ENCODE measurements at places on chromosomes 3 and 15.

DNA sequence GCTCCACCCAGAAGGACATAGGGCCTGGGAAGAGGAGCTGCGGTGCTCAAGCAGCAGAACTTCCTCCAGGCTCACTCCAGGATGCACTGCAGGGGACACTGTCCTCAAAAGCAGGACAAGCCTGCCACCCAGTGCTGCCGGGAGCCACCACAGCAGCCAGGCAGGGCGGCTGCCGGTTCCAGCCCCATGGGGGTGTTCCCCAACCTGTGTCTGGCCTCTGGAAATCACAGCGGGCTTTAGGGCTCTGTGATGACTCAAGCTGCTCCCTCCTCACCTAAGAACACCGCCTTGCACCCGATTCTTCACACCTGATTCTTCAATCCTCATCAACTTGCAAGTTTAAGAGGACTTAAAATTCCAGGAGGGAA is 71.9 kb upstream of the SLC6A11 start:
- DNase-seq: peak; percentile 56

- DNase-seq: no peak
These were observed 43.2 kb downstream of the TMEM45A start for GRCh38 chr3:100535610-100535943.

DNA sequence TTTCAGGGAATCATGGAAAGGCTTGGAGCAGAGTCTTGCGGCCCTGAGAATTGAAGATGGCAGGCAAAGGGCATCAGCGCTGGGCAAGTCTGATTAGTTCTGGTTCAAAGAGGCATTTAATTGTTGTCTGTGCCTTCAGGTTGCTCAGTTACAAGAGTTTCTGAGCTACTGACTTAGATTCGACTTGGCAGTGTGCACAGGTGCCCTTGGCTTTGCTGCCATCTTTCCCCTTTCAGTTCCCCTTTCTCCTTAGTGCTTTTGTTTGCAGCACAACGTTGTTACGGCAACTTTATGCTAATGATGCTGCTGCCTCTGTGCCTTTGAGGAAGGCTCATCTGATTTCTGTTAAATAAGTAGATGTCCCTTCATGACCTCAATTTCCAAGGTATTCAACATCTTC is 12.5 kb downstream of the P2RY14 start:
- no peak for DNase-seq

DNA sequence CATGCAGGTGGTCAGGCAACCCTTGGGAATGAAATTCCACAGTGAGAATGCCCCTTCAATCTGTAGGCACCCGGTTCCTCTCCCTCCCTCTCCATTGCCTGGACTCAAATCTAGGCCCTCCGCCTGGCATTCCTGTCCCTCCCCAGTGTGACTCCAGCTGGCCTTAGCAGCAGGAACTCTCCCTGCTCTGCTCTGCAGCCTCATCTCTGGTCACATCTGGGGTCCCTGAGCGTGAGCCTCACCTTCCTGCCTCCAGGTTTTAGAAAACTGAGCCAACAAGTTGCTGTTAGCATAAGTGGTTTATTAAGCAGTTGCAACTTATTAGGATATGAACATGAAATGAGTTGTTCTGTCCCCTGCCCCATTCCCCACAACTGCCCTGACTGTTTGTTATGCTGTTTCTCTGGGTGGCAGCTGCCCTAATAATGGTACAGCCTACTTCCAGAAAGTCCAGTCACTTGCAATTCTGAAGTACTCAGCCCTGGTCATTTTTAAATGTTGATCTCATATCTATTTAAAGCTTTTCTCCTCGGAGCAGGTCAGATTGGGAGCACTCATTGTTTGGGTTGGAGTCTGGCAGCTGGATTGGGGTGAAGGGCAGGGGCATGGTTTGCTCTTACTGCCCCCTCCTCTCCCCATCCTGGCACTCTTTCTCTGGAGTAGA is 63.0 kb upstream of the ANKRD34C start:
- no peak for DNase-seq

- DNase-seq: no peak
These were observed 38.7 kb upstream of the ASB14 start for GRCh38 chr3:57331078-57331610.

DNA sequence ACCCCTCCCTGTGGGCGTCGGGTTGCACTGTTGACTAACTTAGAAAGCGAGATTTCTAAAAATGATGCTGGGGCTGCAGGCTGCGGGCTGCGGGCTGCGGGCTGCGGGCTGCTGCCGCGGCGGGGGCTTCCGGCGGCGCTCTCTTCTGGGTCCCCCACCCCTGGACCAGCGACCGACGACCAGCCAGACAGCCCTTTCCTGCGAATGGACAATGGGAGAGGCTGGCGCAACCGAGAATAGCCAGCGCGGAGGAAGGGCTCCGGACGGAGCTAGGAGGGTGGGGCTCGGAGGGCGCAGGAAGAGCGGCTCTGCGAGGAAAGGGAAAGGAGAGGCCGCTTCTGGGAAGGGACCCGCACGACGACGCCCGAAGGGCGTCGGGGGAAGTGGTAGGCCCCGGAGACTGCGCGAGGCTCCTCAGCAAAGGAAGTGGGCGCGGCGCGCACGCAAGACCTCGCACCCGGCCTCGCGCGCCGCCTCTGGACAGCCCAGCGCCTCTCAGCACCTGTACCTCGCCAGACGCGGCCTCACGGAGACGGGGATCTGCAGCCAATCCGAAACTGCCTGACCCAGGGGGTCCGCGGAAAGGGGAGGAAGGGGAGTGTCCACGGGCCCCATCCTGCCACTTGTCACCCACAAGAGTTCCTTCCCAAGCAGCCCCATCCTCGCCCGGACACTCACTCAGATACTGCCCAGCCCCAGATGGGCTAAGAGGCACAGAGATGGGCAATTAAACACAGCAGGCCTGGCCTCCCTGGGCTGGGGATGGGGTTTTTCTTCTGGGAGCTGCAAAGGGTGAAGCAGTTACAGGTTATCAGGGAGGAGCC is 70.7 kb downstream of the SLC12A8 start:
- DNase-seq: peak; percentile 89

DNA sequence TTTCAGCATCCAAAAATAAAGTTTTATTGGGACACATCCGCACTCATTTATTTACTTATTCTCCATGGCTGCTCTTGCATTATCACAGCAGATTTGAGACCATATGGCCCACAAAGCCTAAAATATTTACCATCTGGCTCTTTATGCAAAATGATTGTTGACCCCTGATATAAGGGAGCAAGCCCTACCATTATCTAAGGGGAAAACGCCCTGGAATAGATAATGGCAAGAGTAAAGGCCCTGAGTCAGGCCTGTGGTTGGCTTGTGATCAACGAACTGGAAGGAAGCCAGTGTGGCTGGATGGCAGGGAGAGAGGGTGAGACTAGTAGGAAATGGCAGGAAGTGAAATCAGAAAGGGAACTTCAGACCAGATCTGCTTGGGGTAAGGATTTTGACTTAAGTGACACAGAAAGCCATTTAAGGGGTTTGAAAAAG is 24.6 kb upstream of the DMXL2 start:
- DNase-seq: no peak

GRCh38 chr3:142614059-142614626 is 17.9 kb downstream of the PLS1 start:
- DNase-seq: no peak

- DNase-seq: peak; percentile 81
These were observed 360 bp upstream of the MGA start for GRCh38 chr15:41659855-41660234.

DNA sequence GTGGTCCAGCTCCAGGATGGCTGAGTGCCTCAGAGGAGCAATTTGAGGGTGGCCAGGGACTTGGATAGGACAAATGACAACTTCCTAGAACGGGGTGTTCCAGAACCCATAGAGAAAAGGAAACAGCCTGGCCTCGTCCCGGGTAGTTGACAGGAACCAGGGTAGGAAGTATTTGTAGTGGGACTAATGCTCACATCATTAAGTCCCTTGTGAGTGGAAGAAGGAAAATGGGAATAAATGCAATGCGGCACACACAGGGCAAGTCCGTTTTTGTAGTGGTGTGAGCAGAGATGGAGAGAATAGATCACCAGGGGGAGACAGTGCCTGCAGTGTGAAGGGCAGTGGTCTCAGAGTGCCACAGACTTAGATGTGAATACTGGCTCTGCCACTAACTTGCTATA is 19.6 kb downstream of the TIMP4 start:
- DNase-seq: peak; percentile 53

DNA sequence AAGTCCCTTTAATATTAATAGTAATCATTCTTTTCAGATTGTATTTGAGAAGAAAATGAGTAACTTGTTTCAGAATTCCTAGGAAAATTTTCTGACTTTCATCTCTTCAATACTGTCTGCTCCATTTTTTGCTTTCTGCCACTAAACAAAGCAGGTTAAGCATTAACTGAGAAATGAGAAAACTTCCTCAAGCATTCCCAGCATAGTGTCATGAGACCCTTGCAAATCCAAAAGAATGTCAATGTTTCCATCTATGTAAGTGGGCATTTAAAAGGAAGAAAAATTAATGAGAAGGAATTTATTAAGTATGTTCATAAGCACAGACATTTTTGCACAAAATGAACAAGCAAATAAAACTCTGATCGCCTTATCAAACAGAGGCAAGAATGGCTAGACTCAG is 148.0 kb upstream of the STRIT1 start:
- DNase-seq: no peak

GRCh38 chr3:127177226-127177625 is 15.7 kb upstream of the PRR23E start:
- DNase-seq: no peak

GRCh38 chr3:83048556-83048955 is 1287.1 kb upstream of the GBE1 start:
- DNase-seq: no peak

- no peak for DNase-seq
These were observed 2.5 kb downstream of the SCAMP2 start for GRCh38 chr15:74870436-74871215.

DNA sequence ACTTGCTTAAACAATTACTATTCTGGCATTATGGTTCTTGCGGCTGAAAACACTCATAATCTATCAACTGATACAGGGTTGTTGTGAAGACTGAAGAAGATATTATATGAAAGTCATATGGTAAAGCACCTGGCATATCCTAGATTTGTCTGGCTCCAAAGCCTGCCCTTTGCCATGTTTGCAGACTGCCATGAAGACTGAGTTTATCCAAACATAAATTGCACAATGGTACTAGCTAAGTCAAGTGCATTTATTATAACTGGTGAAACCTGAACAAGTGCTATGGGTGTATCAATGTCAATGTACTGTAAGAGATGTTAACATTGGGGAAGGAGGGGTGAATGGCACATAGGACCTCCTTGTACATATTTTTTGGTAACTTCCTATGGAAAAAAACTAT is 87.4 kb upstream of the MEX3B start:
- no peak for DNase-seq

DNA sequence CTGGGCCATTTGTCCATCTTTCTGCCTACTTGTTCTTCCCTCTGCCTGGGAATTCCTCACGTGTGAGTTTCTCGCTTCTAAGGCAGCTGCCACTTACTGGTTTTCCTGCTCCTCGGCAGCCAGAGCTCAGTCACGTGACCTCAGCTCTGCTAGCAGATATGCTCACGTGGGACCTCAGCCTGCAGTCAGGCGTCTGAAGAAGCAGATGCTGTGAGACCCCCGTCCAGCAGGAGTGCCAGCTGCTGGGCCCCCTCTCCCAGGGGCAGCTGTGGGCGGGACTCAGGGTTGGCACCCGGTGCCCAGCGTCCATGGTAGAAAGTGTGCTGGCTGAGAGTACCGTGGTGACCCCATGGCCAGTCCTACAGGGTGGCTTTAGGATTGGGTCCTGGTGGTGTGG is 161.3 kb upstream of the TLE3 start:
- peak; percentile 49 for DNase-seq

DNA sequence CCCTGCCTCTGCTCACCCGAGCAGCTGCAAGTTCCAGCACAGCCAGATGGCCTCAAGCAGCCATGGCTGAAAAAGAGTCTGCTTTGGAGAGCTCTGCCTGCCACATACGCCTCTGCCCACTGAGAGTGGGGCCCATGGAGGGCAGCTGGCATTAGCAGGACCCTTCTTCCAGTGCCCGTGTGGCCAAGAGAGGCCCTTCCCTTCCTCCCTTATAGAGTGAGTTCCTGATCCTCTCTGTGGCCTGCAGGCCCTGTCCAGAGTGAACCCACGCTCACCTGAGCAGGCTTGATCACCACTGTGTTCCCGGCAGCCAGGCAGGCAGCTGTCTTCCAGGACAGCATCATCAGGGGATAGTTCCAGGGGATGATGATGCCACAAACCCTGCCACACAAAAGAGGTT is 41.4 kb upstream of the SLC41A3 start:
- no peak for DNase-seq

- DNase-seq: peak; percentile 82
These were observed 965 bp downstream of the FLNB start for GRCh38 chr3:58009026-58009748.

- DNase-seq: no peak
These were observed 40.1 kb downstream of the SETMAR start for GRCh38 chr3:4343258-4343657.

DNA sequence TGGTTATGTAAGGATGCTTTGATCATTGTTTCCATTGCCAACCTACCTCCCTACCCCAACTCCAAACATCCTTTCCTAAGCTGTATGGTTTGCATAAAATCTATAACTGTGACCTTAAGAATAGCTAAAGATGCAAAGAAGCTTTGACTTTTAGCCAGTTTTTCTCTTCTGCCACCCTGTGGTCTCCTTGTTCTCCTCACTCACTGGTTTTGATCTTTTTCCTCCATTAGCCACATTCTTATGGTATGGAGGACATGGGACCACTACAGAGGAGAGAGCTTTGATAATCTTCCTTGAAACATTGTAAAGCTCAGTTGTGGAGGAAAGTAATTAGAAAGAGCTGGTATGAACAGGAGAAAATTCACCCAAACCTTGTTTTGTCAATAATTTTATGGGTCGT is 115.9 kb downstream of the NEK11 start:
- DNase-seq: no peak

GRCh38 chr3:168534761-168535160 is 439.0 kb upstream of the GOLIM4 start:
- DNase-seq: peak; percentile 8

DNA sequence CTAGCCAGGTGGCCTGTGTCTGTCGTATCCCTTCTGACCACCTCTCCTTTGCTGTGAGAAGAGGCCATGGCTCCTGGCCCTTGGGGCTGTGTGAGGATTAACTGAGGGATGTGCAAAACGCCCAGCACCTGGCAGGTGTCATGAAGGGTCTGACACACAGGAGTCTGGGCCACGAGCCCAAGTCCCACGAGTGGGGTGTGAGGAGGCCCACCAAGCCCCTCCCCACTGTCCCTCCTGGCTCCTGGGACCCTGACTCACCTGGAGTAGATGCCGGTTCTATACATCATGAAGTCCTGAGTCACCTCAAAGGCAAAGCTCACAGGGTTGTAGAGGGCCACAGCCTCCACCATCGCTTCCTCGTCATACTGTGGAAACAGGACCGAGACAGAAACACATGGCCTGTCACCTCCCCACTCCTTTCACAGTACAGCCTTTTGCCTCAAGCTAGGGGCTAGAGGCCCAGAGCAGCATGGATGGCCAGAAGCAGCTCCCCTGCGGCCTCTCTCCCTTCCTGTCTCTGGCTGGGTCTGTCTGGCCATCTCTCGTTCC is 19.7 kb downstream of the CTSH start:
- peak; percentile 28 for DNase-seq

GRCh38 chr3:136893848-136894443 is 31.9 kb downstream of the NCK1 start:
- no peak for DNase-seq

- DNase-seq: peak; percentile 77
These were observed 16.6 kb downstream of the NFKBIZ start for GRCh38 chr3:101865751-101866509.

- no peak for DNase-seq
These were observed 64.7 kb downstream of the ISG20 start for GRCh38 chr15:88703533-88703932.

Measured in H7 (cell line).